ENCODE measurements at places on chromosomes 11 and 22. TPM values are rescaled to one million over a fixed set of nuclear protein-coding genes. Genes with fewer than 3 reads are reported as not detected.

The THAP12 gene
- 42.5 TPM for total RNA-seq

The C11orf86 gene
- total RNA-seq, result not detected

The RAPSN gene
- 0.48 TPM for total RNA-seq

The OR8D4 gene
- not detected for total RNA-seq

The SLC2A11 gene
- total RNA-seq, result 12.1 TPM

The AIFM3 gene
- total RNA-seq, result 1.9 TPM

The VPREB1 gene
- total RNA-seq, result not detected

The DERL3 gene
- total RNA-seq, result 9.8 TPM

GRCh38 chr11:47485107-47485506 is 36.2 kb upstream of the RAPSN start:
- DNase-seq, result no peak

- no peak for DNase-seq
Observed at GRCh38 chr11:93746101-93746500, 4.6 kb downstream of the C11orf54 start.

GRCh38 chr22:35250156-35250555 is 7.1 kb upstream of the HMGXB4 start:
- DNase-seq, result no peak

- DNase-seq, result no peak
Observed at GRCh38 chr22:26570864-26571525, 18.9 kb downstream of the TPST2 start.

DNA sequence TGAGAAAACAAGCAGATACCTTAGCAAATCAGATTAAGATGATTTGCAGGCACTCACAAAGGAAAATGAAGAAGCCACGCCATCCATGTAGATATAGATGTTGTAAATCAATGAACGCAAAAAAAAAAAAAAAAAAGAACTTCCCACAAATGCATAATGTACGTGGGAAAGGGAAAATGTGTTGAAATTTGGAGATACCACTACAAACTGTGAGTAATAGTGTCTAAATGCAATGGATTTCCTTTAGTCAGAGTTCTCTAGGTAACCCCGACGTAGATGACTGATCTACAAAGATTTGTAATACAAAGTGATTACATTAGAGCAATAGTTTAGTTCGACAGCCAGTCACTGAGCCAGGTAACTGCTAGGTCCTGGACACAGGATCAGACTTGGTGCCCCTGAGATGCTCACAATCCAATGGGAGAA is 783 bp upstream of the ANKRD54 start:
- DNase-seq, result no peak

- no peak for DNase-seq
Observed at GRCh38 chr11:2315395-2316168, 13.8 kb downstream of the TSPAN32 start.

DNA sequence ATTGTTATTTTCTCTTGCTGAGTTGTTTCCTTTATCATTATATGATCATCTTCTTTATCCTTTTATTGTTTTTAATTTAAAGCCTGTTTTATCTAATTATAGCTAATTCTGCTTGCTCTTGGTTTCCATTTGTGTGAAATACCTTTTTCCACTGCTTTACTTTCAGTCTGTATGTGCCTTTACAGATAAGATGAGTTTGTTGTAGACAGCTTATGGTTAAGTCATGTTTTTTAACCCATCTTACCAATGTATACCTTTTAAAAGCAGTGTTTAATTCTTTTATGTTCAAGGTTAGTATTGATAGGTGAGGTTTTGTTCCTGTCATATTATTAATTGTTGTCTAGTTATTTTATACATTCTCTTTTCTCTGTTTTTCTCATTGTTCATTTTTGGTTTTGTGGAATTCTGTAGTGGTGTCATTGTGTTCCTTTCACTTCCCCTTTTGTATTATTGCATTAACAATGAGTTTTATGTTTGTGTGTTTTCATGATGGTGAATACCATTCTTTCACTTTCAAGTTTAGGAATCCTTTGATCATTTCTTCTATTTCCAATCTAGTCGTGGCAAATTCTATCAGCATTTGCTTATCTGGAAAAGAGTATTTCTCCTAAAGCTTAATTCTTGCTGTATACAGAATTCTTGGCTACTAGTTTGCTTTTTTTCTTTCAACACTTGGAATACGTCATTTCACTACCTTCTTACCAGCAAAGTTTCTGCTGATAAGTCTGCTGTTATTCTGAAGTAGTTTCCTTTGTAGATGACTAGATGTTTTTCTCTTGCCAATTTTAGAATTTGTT is 21.8 kb downstream of the OR5AN1 start:
- no peak for DNase-seq

- peak; percentile 31 for DNase-seq
Observed at GRCh38 chr11:20712912-20713311, 43.5 kb downstream of the NELL1 start.

DNA sequence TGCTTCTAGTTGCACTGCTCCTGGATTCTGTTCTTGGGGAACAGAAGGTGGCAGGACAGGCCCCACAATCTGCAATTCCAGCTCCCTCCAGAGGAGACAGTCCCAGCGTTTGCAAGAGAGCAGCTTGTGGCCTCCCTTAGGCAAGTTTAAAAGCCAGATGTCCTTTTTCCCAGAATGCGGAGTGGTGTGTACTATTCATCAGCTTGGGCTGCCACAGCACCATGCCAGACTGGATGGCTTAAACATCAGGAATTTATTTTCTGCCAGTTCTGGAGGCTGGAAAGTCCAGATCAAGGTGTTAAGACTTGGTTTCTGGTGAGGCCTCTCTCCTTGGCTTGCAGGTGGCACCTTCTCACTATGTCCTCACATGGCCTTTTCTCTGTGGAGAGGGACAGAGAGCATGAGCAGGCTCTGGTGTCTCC is 11.7 kb downstream of the MIAT start:
- DNase-seq, result peak; percentile 76

- no peak for DNase-seq
Observed at GRCh38 chr11:63534076-63534475, 2.5 kb upstream of the PLAAT4 start.

DNA sequence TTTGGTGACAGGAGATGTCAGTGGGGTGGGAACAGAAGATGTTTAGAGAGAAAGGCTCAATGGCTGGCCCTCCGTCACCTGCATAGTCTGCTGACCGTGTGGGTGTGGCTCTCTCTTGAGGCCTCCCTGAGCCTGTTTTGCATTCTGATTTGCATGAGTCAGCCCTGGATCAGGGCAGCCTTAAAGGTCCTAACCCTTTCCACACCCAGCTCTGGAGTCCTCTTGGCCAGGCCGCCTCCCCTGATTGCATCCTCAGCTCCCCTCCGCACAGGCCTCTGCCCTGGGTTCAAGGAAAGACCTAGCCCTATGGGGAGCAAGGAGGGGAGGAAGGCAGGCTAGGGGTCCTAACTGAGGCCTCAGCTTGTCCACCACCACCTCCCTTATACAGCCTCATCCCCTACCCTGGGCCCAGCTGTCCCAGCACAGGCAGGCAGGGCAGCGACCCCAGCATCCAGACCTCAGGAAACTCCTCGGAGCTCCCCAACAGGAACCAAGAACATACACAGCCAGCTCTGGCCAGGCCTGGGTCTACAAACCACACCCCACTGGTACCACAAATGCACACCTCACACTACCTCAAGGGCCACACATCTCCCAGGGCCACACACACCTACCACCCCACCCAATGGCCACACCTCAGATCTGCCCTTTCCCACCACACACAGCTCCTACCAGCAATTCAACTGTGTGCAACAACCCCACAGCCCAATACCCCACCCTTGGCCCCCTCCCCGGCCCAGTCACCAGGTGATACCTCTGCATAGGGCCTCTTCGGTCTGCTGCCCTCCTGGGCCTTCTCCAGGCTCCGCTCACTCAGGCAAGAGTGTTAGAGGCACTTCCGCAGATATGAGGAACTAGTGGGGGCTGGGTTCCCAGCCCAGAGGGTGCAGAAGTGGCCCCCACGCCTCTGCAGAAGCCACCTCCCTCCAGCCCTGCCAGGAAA is 13.7 kb downstream of the ARAP1 start:
- no peak for DNase-seq

- DNase-seq, result no peak
Observed at GRCh38 chr11:1729692-1730011, 20.7 kb downstream of the IFITM10 start.

GRCh38 chr22:28658448-28658847 is 21.2 kb downstream of the TTC28 start:
- no peak for DNase-seq

- DNase-seq, result no peak
Observed at GRCh38 chr22:17951315-17951714, 73.0 kb downstream of the MICAL3 start.

DNA sequence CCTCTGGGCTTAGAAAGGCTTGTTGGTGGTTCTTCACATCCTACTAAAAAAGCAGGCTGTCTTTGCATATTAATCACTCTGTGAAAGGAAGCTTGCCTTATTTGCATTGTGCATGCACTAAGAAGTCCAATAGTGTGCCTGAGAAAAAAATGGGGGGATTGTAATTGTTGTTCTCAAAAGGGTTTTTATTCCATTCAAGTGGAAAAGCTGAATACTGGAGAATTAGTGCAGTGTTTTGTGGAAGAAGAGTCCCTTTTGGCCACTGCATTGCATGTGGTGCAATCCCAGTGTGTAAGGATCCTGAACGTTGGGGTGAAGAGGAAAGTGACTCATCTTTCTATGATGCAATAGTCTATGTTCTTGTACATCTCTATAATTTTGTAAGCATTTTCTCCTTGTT is 16.5 kb downstream of the NCAM1 start:
- DNase-seq, result no peak

DNA sequence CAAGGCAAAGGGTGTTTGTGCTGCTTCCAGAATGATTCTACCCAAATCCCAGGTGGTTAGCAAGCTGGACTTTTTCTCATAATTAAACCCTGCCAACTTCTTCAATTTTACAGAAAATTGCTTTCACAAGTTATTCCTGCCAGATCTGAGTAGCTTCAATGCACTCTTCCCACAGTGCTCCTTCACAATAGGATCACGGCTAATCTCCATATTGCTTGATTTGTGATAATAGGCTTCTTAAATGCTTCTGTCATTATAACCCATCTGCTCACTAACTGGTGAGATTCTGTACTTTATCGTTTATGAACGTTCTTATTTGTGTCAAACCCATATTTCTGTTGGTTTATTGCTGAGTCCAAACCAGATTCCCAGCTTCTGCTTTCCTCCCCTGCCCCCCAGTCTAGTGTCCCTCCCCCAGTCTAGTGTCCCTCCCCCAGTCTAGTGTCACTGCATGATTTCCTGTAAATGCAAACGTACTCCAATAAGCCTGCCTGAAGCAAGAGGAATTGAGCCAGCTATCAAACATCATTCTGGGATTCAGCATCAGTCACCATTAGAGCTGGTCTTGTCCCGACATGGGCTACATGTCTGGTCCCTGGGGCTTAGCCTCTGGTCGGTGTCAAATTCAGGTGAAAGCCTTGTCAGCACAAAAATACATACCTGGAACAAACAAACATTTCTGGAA is 14.0 kb downstream of the MMP3 start:
- no peak for DNase-seq
